Muscle of back (tissue), 13 donors: ENCODE measurements at places on chromosomes 12 and 14. TPM values are rescaled to one million over a fixed set of nuclear protein-coding genes. Genes with fewer than 3 reads are reported as not detected.

DNA sequence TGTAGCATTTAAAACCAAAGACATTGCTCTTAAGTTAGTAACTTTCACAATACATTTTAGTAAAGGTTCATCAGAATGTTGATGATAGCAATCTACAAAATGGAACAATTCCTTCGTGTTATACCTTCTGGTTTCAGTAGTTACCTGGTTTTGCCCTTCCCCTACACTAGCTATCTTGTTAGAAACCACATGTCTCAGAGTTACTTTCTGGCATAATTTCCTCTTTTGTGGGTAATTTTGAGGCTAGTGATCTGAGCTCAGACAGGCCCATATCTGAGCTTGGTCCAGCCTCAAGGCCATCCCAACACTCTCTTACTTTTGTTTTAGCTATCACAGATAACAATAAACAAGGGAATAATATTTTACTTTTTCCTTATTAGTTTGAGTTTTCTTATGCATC lies 196.9 kb downstream of the KITLG start:
- DNase-seq, result no peak

- no peak for DNase-seq
These were observed 53.0 kb downstream of the ARL6IP4 start for GRCh38 chr12:123033392-123034021.

DNA sequence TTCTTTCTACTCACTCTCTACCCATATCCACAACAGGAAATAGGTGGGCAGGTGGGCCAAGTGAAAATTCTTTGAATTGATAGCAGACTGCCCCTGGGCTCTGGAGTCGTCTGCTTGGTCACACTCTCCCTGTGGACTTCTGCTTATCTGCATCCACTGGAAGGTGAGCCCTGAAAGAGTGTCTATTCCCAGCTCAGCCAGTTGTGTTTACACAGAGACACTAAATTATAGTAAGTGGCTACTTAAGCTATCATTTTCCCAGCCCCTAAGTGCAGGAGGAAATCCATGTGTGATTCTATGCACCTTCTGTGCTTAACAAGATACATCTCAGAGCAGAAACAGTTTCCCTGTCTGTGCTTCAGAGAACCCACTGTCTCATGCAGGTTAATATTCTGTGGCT lies 338.4 kb downstream of the FUT8 start:
- DNase-seq, result no peak

DNA sequence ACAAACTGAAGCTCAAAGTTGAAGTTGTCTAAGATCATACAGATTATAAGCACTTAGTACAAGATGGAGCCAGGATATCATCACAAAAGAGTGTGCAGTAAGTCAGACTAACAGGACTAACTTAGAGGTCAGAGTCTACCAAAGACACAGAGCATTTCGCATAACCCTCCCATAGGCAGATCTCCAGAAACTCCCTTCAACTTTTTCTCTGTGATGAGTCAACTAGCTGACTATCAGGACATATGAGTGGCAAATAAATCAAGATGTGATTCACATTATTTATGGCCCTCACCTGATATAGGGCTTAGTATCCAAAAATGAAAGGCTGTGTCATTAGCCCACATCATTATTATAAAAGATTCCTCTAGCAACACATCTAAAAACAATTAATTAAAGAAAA lies 484.6 kb downstream of the GALC start:
- DNase-seq, result no peak

- no peak for DNase-seq
These were observed 190.7 kb downstream of the NEDD1 start for GRCh38 chr12:97097734-97098133.

DNA sequence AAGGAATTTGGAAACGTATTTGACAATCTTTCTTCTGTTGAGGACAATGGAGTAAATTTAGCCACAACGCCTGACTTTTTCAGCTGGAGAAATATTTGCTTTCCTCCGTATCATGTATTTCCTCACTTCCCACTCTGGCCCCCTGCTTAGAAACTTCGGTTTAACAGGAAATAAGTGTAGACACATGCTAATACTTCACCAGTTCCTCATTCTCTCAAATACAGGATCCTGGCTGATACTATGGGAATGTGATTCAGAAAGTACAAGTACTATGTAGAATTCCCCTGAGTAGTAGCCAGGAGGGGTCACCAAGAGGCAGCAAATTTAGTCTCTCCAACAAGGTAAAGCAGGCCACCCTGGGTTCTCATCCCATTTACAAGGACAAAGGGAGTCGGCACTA lies 58.0 kb downstream of the FAR2 start:
- no peak for DNase-seq

- DNase-seq, result no peak
These were observed 170.0 kb upstream of the PRMT8 start for GRCh38 chr12:3320881-3321509.

ATL1 gene
- polyA plus RNA-seq, result 8.3 TPM

GRCh38 chr14:104821229-104821945 lies 20.5 kb downstream of the ZBTB42 start:
- no peak for DNase-seq

GRCh38 chr12:61355105-61355504 lies 905.1 kb upstream of the USP15 start:
- DNase-seq, result no peak

DNA sequence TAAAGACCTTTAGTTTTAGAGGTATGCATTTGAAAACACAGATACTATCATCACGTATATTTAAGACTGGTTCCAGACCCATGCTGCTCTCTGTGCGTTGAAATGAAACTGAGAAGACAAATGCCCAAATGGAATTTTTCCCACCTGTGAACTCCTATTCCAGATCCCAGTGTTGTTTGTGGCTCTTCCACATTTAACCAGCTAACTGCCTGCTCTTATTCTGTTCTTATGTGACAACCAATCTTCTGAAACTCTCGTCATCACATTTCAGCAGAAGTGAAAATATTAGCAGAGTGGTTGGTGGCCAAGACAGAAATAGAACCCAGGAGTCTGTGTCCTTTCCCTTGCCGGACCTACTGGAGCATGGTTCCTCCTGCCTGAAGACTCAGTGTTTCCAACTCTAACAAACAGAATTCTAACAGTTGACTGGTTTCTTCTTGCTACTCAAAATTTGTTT lies 460.2 kb downstream of the RAD51B start:
- no peak for DNase-seq

DNA sequence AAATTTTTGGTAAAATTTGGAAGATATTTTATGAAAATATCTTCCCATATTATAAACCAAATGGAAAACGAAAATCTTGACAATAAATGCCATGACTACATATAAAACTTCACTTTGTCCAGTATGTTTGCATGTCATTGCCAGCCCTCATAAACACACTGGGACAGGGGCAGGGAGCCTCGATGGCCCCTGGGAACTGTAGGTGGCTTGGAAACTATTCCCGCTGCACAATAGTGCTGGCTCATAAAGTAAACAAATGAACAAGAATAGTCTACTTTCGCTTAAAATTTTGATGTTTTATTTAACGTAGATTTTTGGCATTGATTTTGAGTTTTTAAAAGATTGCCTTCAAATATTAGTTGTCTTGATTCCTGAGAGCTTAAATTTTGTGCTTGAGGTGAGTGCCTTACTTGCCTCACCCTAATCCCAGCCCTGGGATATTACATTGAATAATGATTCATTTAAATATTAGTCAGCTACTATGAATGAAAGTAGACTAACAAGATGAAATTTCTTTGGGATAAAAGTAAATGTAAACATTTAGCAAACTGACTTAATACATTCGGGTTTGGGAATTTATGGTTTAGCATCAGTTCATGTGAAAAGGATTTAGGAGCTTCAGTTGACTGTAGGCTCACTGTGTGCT lies 74.0 kb upstream of the PKP2 start:
- no peak for DNase-seq

GRCh38 chr14:67265131-67265530 lies 23.9 kb downstream of the PALS1 start:
- DNase-seq, result no peak
